ELF-1 (cell line): ENCODE measurements at places on chromosomes 6 and 20.

- no peak for DNase-seq
These were observed 70.3 kb downstream of the FAM83B start for GRCh38 chr6:54916858-54917257.

- no peak for DNase-seq
These were observed 13.9 kb downstream of the FOXO3 start for GRCh38 chr6:108574457-108575141.

DNA sequence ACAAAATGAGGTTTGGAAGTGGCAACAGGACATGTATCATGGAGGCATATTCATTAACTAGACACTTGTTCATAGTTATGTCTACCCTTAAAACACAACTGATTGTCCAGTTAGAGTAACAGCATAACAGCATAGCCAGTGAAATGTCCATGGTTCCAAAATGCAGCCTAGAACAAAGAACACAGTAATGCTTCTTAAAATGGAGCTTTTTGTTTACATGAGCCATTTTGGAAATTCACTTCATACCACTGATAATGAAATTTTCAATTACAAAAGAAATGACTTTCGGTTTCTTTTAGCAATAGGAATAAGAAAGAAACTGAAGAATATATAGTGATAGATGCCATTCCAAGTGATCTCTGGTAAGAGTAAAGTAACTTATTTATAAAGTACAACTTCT lies 111.1 kb upstream of the DST start:
- no peak for DNase-seq

DNA sequence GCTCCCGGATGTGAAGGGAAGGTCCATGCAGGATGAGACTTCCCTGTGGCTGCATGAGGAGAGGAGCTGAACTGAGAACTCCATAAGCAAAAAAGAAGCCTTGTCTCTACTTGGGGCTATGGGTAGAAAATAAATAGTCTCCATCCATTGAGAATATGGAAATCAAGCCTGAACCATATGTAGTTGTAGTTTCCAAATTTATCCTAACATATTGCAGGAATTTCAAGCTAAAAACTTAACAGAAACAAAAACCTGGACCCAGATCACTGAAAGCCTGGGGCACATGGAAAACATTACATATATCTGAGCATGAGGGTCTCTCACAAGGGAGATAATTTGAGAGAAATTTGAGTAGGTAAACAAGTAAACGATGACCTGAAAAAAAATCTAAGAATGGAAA lies 94.9 kb upstream of the C6orf118 start:
- no peak for DNase-seq

GRCh38 chr6:39296745-39297640 lies 17.2 kb downstream of the KCNK17 start:
- DNase-seq, result no peak

- DNase-seq, result no peak
These were observed 598 bp upstream of the SOX4 start for GRCh38 chr6:21592953-21593352.

GRCh38 chr6:155936551-155936950 lies 480.9 kb upstream of the NOX3 start:
- DNase-seq, result no peak

GRCh38 chr6:132648356-132648755 lies 10.6 kb downstream of the TAAR1 start:
- no peak for DNase-seq

GRCh38 chr20:4949833-4950178 lies 51.5 kb downstream of the SLC23A2 start:
- DNase-seq, result peak; percentile 10

- peak; percentile 83 for DNase-seq
These were observed 40.6 kb downstream of the ISM1 start for GRCh38 chr20:13261460-13262301.

- no peak for DNase-seq
These were observed 212.6 kb upstream of the HTR1E start for GRCh38 chr6:86724695-86725094.

DNA sequence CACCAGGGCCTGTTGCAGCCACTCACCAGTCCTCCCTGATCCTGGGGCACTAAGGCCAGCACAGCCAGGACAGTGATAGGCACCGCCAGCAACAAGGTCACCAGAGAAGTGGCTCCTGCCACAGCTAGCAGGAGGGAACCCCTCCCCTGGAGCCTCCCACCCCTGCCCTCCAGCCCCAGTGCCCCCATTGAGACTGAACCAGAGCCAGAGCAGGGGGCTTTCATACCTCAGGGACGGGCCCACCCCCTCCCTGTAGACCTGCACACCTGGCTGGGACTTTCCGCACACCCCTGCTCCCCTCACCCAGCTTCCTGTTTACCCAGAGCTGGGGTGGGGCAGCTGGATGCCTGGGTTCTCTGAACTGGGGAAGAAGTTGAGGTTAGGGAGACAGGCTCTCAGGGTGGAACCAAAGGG lies at the start of gene LTB:
Gene LTB, minus strand, starts transcription at position 195 of the 414 bp plus-strand sequence. Its CDS starts 7 bp downstream, at position 188.
- no peak for DNase-seq

DNA sequence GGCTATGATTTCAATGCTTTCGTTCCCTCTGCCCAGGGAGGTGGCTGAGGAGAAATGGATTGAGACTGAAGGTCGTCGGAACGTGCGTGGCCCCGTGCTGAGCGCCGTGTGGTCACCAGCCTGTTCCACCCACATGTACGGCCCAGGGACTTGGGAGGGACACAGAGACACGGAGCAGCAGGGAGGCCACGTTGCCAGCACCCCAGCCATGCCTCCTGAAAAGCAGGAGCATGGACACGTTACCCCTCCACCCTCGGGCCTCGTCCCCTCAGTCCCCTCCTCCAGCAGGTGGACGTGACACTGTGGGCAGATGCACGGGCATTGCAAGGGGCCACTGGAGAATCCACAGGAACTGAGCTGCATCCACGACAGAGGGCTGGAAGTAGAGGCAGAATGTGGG lies 133.1 kb upstream of the CST7 start:
- no peak for DNase-seq

- no peak for DNase-seq
These were observed 2.8 kb upstream of the MAPK13 start for GRCh38 chr6:36127462-36128016.

DNA sequence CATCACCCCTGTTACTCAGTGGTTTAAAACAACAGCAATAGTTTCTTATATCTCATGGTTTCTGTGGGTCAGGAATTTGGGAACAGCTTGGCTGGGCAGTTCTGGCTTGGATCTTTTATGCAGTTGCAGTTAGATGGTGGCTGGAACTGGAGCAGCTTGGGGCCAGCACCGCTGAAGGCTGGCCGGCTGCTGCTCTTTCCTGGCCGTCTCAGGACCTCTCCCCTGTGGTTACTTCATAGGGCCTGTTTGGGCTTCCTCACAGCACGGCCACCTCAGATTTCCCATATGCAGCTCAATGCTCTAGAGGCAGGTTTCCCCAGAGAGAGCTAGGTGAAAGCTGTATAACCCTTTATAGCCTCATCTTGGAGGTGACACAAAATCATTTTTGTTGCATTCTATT lies 15.6 kb downstream of the PKIG start:
- DNase-seq, result no peak

DNA sequence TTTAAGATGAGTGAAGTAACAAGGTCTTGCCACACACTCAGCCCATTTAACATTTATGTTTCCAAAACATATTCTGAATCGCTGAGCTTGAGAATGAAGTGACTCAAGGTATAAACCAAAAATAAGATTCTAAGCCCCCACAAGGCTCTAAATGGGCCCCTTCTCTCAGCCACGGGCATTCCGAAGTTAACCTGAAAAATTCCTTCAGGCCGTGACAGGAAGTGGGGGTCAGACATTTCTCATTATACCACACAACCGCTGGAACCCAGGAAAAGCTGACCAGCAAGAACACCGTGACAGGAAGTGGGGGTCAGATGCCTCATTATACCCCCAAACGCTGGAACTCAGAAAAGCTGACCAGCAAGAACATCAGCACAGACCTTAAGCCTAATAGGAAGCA lies 247.9 kb downstream of the ERMARD start:
- no peak for DNase-seq

GRCh38 chr6:27495386-27496135 lies 22.7 kb upstream of the ZNF184 start:
- peak; percentile 97 for DNase-seq

GRCh38 chr20:54029176-54029575 lies 41.2 kb downstream of the BCAS1 start:
- no peak for DNase-seq

- no peak for DNase-seq
These were observed 252.9 kb upstream of the RUNX2 start for GRCh38 chr6:45075246-45075645.

- DNase-seq, result no peak
These were observed 17.7 kb upstream of the ITCH start for GRCh38 chr20:34345402-34345736.

- DNase-seq, result no peak
These were observed 18.7 kb upstream of the HCK start for GRCh38 chr20:32033316-32033715.

DNA sequence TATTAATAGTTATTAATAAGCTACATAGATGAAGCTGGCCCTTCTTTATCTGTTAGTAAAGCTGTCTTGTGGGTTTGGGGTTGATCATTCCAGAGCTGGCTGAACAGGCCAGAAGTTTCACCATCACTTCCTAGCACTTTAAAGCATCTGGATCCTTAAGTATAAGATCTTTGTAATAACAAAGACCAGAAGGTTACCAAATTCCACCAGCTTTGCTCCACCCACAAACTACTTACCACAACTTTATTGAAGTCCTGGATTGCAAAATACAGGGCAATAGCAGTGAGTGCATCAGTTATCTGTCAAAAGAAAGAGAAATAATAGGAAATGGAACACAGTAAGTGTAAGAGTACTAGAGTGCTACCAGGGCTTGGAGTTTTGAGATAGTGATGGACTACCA lies 33.0 kb downstream of the PIGU start:
- no peak for DNase-seq

- DNase-seq, result no peak
These were observed 2.8 kb upstream of the PCK1 start for GRCh38 chr20:57557926-57558613.

DNA sequence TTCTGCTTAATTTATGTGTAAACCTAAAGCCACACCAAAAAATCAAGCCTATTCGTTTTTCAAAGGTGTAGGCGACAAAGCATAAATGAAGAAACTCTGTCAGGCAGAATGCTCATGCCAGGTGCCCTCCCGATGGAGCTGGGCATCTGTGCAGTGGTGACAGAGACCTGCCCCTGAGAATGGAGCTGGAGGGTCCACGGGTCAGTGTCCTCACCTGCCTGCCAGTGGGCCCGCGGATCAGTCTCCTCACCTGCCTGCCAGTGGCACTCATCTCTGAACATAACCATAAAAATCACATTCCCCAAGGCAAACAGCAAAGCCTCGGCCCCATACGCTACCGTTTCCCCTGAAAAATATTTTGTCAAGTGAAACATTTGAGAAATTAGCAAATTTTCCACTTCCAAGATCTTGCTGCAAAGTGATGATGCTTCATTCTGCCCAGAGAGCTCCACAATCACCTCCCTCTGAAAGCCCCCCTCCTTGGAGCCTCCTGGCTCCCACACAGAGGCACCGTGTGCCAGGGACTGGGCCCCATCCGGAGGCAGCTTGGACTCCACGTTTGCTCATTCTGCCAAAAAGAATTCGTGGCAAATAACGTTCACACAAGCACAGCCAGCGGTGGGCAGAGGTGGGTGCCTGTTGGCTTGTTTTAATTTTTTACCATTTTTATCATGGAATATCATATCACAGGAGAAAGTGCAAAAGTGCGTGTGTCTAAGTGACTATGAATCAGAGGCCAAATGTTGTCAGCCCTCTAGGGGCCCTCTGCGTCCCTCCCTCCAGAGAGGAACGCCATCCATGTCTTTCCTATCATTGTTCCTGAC lies 88.8 kb downstream of the YTHDF1 start:
- DNase-seq, result no peak

DNA sequence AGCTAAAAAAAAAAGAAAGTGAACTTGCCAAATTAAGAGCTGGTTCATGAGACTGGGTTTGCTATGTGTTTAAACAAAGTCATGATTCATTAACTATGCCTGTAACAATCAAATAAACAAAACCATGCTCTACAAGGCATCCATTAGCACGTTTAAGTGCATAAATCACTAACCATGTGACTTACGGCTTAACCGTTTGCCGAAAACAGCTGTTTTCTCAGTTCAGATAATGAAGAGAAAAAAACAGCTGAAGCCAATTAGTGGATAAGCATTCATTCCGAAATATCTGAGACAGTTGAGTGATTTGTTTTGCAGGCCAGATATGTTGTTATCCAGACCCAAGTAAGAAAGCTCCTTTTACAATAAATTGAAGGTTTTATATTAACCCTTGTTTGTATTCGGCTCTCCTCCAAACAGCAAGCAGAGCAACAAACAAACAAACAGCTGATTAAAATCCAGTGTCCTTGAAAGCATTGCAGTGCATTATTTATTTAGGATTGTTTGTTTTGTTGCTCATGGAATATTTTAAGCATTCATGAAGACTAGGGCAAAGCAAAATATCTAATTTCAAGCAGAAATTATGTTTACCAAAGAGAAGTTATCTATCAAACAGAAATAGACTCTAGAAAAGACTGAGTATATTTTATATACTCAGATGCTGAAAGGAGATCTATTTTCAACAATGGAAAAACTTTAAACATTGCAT lies 343.5 kb downstream of the RFPL4B start:
- no peak for DNase-seq

- peak; percentile 57 for DNase-seq
These were observed 17.7 kb upstream of the THBS2 start for GRCh38 chr6:169271158-169271876.

DNA sequence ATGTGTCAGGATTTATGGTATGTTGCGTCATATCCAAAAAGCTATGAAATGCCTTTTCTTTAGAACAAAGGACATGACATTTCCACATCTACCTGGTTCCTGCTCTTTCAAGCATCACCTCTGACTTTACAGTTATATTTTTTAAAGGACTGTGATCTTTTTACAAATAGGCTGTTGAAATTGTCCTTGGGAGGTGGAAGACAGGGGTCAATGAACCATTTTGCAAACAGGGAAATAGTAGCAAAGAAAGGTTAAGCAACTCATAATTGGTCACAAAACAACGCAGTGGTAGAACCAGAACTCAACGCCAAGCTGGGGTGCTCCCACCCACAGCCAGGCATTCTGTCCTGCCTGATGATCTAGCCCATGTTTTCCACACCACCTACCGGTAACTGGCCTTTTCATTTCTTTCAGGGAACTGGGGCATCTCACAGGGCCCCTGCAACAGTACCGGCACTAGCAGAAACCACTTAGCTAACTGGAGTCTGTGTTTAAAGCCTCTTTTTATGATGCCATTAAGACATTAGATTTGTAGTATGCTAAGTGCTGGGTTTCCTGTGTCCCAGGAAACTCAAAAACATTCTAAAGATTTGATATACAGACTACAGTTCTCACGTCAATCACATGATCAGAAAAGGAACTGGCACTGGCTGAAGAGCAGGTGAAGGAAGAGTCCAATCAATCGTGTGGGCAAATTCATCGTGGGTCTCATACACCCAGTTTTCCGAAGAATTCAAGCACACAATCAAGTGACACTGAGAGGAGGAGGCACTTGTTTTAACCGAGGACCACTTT lies 13.9 kb downstream of the ZNF217 start:
- DNase-seq, result no peak

- DNase-seq, result no peak
These were observed 160.7 kb upstream of the MAN1A1 start for GRCh38 chr6:119510246-119510645.
